ENCODE measurements at places on chromosomes 7 and 10.
A peak's percentile ranks its signal among the peaks of the same experiment; 100 is the strongest.

GRCh38 chr7:1638215-1638661, 31.8 kb upstream of the ELFN1 start:
- DNase-seq, result no peak

- DNase-seq, result no peak
Measured at GRCh38 chr10:70622981-70623844, 20.7 kb upstream of the PRF1 start.

GRCh38 chr7:67550801-67551436, 554.3 kb downstream of the TYW1 start:
- no peak for DNase-seq

DNA sequence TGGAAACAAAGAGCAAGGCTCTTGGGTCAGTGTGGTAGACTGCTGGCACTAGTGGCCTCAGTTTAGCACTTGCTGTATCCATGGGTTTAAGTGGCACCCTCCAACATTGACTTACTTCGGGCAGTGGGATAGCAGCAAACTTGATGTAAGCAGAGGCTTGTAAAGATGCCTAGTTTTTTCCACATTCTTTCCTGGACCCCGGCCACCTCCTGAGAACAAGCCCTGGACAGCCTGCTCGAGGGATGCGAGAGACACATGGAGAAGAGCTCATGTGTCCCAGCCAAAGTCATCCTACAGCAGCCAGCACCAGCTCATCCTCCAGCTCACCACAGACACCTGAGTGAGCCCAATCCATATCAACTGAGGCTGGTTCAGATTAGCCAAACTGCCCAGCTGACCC, 142.7 kb upstream of the PCBD1 start:
- no peak for DNase-seq

- no peak for DNase-seq
Measured at GRCh38 chr10:6460861-6461409, 119.1 kb downstream of the PRKCQ start.

- DNase-seq, result peak; percentile 97
Measured at GRCh38 chr10:70296406-70296899, 12.6 kb upstream of the NPFFR1 start.

GRCh38 chr10:88045096-88045495, 181.7 kb downstream of the PTEN start:
- DNase-seq, result no peak

- no peak for DNase-seq
Measured at GRCh38 chr7:43141091-43141490, 28.6 kb downstream of the HECW1 start.

GRCh38 chr7:74027683-74028320, at the start of gene ELN:
TSS of gene ELN (plus strand) at chr7:74028173. CDS start at chr7:74028188, 15 bp downstream.
- peak; percentile 60 for DNase-seq

DNA sequence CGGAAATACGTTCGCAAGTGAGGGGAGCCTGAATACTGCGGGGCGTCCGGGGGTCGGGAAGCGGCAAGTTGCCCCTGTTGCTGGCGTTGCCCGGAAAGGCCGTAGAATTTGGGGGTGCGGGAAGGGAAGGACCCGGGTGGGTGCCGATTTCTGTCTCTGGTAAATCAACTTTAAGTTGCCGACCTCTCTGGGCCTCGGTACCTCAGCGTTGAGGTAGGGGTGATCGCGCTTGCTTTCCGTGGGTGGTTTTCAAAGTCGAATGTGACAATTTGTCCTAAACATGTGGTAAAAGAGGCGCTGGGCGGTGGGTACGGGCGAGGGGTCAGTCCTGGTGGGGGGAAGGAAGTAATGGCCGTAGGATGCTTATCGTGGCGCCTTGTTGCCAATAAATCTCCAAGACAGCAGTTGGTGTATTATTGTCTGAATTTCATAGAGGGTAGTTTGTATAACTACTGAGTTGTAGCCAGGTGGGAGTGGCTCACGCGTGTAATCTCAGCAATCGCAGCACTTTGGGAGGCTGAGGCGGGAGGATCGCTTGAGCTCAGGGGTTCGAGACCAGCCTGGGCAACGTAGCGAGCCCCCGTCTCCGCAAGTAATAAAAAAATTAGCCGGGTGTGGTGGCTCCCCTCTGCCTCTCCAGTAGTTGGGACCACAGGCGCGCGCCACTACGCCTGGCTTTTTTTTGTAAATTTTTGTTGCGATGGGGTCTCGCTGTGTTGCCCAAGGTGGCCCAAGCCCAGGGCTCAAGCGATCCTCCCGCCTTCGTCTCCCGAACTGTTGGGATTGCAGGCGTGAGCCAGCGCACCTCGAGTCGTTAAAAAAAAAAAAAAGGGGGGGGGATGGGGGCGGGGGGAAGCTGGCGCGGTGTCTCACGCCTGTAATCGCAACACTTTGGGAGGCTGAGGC, 644 bp downstream of the BUD23 start:
- DNase-seq, result no peak

- DNase-seq, result no peak
Measured at GRCh38 chr10:15747632-15748031, 27.9 kb upstream of the ITGA8 start.

DNA sequence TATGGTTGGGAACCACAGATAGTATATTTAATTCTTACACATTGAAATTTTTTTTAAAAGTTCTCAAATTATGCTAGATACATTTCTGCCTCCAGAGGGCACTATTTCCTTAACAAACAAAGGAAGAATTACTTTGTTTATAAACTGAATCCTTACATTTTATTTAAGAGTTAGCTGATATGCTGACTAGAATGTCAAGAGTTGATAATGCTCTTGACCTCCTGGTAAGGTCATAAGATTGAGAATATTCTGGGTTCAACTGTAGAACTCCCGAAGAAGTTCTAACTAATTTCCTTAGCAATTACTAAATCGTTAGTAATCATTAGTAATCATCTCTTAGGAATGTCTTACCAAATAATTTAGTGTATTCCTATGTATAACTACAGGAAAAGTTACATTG, 95.3 kb upstream of the CYP26C1 start:
- DNase-seq, result peak; percentile 24

- DNase-seq, result peak; percentile 11
Measured at GRCh38 chr10:91700273-91700672, 67.4 kb upstream of the PPP1R3C start.

DNA sequence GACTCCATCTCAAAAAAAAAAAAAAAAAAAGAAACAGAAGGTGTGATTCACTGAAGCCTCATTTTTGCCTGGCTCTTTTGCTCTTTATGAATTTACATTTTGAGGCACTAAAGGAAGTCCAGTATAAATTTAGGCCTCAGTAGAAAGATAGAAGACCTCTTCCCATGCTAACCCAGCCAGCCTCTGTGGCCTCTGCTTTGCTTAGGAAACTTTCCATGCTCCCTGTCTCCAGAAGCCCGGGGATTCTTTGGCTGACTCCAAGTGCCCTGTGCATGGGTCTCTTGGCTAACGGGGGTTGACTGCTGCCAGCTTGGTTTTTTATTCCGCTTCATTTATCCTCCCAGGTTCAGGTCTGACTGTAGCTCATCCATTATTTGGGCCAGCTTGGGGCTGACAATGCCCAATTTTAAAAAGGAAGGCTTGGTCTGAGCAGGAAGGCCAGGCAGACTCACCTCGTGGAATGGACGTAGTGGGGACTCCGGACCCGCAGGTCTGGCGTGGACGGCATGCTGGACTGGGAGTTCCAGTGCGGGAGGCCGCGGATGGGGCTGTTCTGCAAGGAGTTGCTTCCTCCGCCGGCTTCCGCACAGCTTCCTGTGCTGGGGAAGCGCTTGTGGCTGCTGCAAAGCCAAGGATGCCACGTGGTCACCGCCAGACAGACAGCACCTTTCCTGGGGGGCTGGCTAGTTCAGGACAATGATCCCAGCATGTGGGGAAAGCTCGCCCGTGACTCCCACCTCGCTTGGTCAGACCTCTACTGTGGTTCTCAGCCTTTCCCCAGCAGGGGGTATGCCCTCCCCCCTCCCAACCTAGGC, 72.3 kb downstream of the PRPF18 start:
- no peak for DNase-seq

DNA sequence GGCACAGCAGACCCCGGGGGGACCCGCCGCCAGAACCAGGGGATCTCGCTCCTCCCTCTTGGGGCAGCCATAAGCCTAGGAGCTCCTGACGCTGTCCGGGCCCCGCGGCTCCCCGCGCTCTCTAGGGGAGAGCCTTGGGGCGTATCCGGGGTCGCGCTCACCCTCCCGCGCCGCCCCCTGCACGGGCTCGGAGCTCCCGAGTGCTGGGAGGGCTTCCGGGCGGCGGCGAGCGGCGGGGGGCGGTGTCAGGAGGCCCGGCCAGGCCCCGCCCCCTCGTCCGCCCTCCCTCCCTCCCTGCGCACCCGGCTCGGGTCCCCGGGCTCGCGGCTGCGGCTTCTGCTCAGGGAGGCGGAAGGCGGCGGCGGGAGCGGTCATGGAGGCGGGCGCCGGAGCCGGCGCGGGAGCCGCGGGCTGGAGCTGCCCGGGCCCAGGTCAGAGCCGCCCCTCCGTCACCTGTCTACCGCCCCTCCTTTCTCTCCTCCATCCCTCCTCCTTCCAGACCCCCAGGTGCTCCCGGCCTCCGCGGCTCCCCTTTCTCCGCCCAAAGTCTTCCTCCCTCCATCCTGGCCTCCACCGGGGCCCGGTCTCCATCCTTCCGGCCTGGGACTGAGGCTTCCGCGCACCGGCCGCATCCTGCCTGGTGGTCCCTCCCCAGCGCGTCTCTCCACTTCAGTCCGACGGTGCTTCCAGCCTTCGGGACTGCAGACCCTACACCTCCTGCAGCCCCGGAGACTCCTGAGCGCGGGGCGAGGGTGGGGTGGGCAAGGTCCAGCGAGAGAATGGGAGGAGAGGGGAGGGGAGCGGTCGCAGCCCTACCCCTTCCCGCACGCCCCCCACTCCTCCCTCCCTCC, at the start of gene CCDC136:
TSS of gene CCDC136 (plus strand) at position 848 of the 851 bp plus-strand sequence. CDS start 444 bp downstream, outside the sequence.
- peak; percentile 84 for DNase-seq

DNA sequence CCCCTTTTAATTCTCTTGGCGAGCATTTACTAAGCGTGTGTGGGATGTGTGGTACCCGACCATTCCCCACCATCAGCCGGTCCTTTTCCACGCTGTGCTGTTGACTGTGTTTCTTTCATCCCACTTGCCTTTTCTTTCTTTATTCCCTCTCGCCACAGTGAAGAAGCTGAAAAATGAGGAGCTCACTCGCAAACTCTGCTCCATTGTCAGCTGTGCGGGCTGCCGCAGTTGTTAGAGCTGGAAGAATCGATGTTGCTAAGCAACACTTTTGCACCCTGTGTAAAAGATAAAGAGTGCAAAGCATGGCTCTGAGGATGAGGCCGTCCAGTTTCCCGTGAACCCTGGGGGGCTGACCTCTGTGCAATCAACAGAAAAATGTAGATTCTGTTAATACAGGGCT, 203.1 kb upstream of the NEBL start:
- DNase-seq, result no peak

GRCh38 chr10:26914898-26915297, 54.1 kb upstream of the ABI1 start:
- DNase-seq, result no peak

- DNase-seq, result no peak
Measured at GRCh38 chr7:118013252-118014010, 140.2 kb upstream of the CTTNBP2 start.

- DNase-seq, result peak; percentile 87
Measured at GRCh38 chr7:44101966-44102845, 1.9 kb upstream of the AEBP1 start.

- peak; percentile 65 for DNase-seq
Measured at GRCh38 chr7:140646931-140647647, 6.5 kb upstream of the DENND2A start.

DNA sequence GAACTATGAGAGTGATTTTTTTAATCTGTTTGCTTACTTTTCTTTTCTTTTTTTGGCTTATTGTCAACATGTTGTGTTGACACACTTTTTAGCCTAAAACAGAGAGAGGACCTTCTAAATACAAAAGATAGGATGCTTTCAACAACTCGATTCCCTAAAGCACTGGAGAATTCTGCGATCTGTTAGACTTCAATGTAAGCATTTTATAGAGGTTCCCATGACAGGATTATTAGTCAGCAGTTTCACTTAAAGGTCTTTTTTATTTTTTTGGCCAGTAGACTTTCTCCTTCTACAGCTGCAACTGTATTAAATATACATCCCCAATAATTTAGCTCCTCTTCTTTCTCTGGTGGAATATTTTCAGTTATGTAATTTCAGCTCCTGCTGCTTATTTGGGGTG, 12.7 kb upstream of the NRP1 start:
- no peak for DNase-seq

DNA sequence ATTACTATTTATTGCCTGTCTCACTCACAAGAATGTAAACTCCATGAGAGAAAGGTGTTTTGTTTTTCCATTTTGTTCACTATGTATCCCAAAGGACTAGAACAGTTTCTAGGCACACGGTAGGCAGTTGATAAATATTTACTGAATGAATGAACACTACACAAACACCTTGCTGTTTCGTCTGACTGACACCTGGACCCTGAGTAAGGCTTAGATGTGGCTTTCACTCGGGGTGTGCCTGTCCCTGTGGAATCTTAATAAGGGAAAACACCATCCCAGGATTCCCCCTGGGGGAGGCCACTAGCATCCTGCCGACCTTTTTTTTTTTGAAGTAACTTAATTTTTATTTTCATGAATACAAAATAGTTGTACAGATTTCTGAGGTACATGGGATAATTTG, 66.6 kb upstream of the STEAP1B start:
- DNase-seq, result no peak

- DNase-seq, result no peak
Measured at GRCh38 chr7:19798986-19799385, 25.6 kb upstream of the TMEM196 start.

DNA sequence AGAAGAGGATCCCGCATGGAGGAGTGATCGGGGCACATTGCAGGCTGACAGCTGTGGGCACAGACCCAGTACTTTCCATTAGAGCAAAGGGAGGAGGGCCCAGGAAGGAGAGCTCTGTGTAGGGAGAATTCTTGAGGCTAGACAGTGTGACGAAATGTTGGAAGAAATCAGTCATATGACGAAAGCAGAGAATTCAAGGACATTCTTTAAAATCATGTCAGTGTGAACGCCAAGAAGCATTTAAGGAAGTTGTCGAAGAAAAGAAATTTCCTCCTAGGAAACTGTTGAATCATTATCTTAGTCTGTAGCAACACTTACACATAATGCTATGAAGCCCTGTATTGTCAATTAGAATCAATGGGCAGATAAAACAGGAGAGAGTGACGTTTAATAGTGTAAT, 191.3 kb upstream of the ADARB2 start:
- DNase-seq, result no peak

DNA sequence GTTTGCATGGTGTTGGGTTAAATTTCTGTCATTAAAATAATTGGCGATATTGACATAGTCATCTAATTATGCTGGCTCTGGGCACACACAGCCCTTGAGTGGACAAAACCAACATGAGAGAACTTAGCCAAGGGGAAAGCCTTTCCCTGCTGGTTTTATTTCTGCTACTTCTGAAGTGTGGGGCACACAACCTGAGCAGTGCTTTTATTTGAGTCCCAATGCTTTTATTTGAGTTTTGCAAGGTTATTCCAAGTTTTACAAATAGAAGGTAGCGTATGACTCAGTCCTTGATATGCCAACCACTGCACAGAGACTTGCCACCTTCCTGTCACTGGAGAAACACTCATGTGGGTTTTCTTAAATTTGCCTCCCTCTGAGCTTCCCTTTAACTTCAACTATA, 145.7 kb downstream of the EGFR start:
- no peak for DNase-seq

DNA sequence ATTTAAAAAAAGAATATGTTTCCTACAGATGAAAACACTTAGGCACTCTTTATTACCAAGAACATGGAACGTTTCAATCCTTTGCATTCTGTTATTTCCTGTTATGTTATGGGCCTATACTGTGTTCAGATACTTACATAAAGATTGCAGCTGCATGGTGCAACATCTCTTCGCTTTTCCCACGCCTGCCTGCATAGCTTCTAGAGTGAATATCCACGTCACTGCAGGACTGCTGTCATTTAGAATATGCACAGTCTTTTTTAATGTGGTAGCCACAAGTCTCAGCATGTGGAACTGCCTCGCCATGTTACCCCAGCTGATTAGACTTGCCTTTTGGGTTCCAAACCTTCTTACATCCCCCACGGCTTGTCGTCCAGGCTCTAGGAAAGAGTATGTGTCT, 69.6 kb upstream of the GATA3 start:
- DNase-seq, result no peak

All from AG08395 (cell line).